ENCODE measurements at places on chromosomes 7 and 10. TPM values are rescaled to one million over a fixed set of nuclear protein-coding genes. Genes with fewer than 3 reads are reported as not detected.
A peak's percentile ranks its signal among the peaks of the same experiment; 100 is the strongest.

The SOSTDC1 gene
- total RNA-seq, result not detected

- DNase-seq, result no peak
Measured at GRCh38 chr10:6232225-6232807, 29.6 kb downstream of the PFKFB3 start.

DNA sequence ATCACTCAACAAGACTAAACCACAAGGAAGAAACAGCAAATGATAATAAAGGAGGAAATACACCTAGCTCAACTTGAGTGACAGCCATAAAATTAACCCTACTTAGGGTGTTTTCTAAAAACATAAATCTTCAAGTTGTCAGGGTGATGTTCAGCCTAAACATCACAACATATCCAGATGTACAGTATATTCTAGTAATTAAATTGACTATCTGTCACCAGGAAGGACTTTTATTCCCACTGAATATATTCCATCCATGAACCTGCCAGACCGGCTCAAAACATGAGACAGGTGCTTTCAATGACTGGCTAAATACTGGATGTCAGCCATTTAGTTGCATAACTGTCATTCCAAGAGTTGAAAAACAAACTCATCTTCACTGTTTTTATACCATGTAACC lies 298.1 kb upstream of the NEBL start:
- peak; percentile 52 for DNase-seq

The SAP25 gene
- not detected for total RNA-seq

- no peak for DNase-seq
Measured at GRCh38 chr10:5116621-5117020, 22.4 kb downstream of the AKR1C3 start.

- no peak for DNase-seq
Measured at GRCh38 chr7:36790311-36790787, 66.1 kb upstream of the AOAH start.

GRCh38 chr7:36749282-36749960 lies 25.1 kb upstream of the AOAH start:
- peak; percentile 27 for DNase-seq

DNA sequence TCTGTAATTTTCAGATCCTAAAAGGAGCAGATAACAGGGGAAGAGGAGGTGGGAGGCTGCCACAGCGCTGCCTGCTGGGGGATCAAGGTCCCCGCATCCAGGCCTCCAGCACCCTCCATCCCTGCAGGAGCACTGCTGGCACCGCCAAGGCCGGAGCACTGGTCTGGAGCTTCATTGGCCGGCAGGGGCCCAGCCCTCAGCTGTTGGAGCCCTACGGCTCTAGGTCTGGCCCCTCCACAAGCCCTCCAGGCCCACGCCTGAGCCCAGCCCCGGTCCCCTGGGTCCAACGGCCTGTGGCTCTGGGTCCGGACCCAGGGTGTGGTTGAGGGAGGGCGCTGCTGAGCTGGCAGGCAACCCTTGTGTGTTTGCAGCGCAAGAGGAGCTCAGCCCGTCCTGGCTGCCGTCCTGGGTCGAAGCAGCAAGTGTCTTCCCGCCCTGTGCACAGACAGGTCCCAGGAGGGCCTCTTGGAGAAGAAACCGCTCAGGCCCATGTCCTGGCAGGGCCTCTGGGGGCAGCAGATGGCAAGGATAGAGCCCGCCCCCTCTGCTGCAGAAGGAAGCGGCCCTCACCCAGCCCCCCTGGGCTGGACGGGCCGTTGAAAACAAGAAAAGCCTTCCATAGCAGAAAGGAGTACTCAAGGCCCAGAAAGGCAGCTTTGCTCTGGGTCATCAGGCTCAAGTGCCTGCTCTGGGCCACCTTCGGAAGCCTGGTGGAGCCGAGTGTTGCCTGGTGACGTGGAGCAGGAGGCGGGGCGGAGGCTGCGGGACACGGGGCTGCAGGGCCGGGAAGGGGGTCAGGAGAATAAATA lies 54.3 kb upstream of the TNRC18 start:
- DNase-seq, result no peak

- DNase-seq, result no peak
Measured at GRCh38 chr7:152872061-152872744, 112.7 kb downstream of the ACTR3B start.

GRCh38 chr7:130990178-130990832 lies 256.3 kb upstream of the KLF14 start:
- peak; percentile 45 for DNase-seq

- no peak for DNase-seq
Measured at GRCh38 chr7:1785839-1786238, 115.8 kb downstream of the ELFN1 start.

GRCh38 chr10:88038268-88038667 lies 174.8 kb downstream of the PTEN start:
- no peak for DNase-seq

- DNase-seq, result peak; percentile 56
Measured at GRCh38 chr7:2808891-2809665, 35.0 kb downstream of the GNA12 start.

- no peak for DNase-seq
Measured at GRCh38 chr7:31310321-31310935, 30.1 kb downstream of the NEUROD6 start.

Data from bronchial epithelial cell (primary cell).